ENCODE measurements at places on chromosomes 2 and 18.

- DNase-seq = no peak
Observed at GRCh38 chr2:171310889-171311288, 122.9 kb downstream of the METTL8 start.

GRCh38 chr18:22286585-22286984 is 117.2 kb downstream of the GATA6 start:
- DNase-seq = no peak

GRCh38 chr2:166519391-166519962 is 25.4 kb upstream of the SCN7A start:
- no peak for DNase-seq

GRCh38 chr2:84846041-84846663 is 34.7 kb downstream of the TRABD2A start:
- peak; percentile 7 for DNase-seq

DNA sequence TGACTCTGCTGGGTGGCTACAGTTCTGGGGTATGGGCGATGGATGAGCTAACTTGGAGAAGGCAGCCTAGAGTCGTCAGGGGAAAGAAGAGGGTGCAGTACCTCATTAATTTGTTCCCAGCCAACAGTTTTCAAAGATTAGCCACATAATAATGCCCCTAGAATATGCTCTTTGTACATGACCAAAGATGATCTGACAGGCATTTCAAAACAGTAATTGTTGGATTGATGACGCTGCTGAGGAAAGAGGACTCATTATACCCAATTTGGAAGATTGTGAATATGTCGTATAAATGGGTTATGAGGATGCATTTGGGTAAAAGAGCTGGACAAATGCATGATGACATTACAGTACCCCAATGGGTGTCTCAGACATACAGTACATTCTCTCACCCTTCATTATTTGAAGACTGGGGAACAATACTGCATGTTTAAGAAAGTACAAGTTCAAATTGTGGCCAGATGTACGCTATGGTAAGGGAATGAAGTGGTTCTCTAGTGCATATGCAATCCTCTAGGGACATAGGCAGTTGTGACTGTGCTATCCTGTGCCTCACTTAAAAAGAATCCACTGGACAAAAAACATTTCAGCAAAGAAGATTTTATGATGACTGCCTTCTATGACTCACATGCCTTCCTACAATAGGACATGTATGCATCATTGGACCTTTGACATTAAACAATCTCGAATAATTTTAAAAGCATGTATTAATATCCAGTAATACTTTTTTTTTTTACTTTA is 233.2 kb downstream of the CNTNAP5 start:
- peak; percentile 89 for DNase-seq

DNA sequence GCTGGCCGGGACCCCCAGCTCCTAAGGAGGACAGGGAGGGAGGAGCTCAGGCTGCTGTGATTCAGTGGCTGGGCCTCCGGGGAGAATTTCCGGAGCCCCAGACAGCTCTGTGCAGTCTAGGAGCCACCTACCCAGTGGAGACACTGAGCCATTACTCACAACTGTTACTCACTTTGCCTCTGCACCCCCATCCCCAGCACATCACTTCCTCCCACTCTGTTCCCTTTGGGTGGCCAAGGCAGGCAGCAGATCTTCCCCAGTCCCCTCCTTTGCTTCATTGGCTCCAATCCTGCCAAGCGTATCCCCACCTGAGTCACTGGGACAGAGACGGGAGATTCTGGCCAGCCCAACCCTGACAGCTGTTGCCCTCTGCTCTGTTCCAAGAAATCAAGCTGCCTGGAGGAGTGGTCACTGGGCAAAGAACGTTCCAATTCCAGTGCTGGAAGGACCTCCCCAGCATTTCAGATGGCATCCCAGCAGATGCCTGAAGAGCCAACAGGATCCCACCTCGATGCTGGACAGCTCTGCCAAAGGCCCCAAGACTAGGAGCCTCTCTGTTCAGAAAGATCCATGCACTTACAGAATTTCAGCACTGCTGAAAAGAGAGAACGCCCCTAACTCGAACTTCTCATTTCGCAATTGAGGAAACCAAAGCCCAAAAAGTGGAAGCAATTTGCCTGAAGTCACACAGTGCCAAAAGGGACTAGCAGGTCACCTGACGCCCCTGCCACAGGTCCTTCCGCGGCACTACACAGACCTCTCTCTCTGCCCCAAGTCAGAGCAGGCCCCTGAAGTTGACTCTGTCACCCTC is 68.3 kb downstream of the TNS1 start:
- peak; percentile 99 for DNase-seq

DNA sequence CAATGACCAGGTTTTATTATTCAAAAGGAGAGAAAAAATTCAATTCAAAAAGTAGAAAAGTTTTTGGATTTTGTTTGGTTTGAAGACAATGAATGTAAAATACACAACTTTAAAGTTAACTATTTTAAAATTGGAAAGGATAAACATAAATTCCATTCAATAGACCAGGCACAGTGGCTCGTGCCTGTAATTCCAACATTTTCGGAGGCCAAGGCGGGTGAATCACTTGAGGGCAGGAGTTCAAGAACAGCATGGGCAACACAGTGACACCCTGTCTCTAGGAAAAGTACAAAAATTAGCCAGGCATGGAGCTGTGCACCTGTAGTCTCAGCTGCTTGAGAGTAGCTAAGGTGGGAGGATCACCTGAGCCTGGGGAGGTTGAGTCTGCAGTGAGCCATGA is 54.7 kb downstream of the SCN9A start:
- DNase-seq = no peak

- no peak for DNase-seq
Observed at GRCh38 chr18:25661831-25662230, 309.9 kb upstream of the ZNF521 start.

GRCh38 chr2:181680055-181680936 is at the start of gene NEUROD1:
Gene NEUROD1, minus strand, starts transcription at chr2:181680517. Its CDS starts 1,657 bp downstream, at chr2:181678860.
- DNase-seq = no peak

DNA sequence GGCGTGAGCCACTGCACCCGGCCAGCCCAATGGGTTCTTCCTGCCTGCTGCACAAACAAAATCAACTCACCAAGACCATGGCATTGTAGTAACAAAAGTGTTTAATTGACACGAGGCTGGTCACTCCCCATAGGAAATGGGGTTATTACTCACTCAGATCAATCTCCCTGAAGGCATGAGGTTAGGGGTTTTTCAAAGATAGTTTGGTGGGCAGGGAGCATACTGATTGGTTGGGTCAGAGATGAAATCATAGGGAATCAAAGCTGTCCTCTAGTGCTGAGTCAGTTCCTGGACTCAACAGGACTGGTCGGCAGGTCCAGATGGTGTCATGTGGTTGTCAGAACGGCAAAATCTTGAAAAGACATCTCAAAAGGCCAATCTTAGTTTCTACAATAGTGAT is 122.1 kb downstream of the TMEM17 start:
- peak; percentile 8 for DNase-seq

- no peak for DNase-seq
Observed at GRCh38 chr2:204195498-204195897, 258.9 kb downstream of the ICOS start.

Data from fibroblast of skin of back (primary cell).